Psoas muscle (tissue), 8 donors: ENCODE measurements at places on chromosomes 7 and 10. TPM values are rescaled to one million over a fixed set of nuclear protein-coding genes. Genes with fewer than 3 reads are reported as not detected.

DNA sequence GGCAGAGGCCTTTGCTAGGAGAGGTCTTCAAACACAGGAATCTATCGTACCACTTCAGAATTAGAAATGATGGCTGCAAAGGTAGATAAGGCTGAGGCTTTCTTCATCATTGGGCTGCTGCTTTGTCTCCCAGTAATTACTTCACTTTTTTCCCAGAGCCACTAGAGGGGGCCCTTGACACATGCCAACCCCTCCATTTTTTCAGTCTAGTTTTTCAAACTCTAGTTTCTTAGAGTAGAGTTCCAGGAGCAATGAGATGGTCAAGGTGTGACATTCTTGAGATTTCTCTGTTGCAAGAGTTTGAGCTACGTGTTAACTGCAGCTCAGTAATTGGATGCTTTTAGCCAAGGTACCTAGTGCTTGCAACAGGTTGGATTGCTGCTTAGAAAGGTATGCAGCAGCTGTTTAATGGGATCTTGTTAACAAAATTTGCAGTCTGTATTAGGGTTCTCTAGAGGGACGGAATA lies 33.8 kb upstream of the RBM20 start:
- no peak for DNase-seq
- H3K27ac ChIP-seq: peak overlapping the region; percentile 72
- no peak overlapping the region for H3K4me3 ChIP-seq
- H3K27me3 ChIP-seq: no peaks in the 10 kb centered on the region

- no peak overlapping the region for H3K4me3 ChIP-seq
- H3K36me3 ChIP-seq: no peaks in the 10 kb centered on the region
- DNase-seq: no peak
- H3K27me3 ChIP-seq: no peaks in the 10 kb centered on the region
Measured at GRCh38 chr7:106767498-106768323, 97.4 kb upstream of the PIK3CG start.

DNA sequence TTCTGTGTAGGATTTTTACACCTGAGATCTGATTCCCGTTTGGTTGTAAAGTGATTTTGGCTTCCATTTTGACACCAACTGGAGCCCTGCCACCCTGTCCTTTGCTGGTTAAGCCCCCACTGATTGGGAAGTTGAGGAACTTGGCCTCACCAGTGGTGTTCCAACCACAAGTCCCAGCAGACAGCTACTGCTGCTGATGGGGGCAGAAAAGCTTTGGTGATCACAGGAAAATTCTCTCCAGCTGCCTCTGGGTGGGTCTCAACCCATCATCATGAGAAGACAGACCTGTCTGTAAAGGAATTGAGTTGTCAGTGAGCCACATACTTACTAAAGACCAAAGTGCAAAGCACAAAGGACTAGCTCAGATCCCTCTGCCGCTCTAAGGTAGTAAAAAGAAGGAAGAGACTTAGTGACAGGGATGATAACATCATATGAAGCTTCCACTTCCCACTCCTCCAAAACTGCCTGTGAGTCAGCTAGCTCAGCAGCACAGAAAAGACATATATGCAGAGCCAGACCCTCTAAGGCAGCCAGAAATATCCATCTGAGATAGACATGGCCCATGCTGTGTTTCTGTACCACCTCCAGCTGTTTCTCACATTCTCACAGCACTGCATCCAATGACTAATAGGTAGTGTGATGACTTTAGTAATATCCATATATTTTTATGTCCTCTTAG lies 22.4 kb upstream of the LRRC17 start:
- H3K4me1 ChIP-seq: peaks cover 8% of the 10 kb centered on the region
- H3K4me3 ChIP-seq: no peak overlapping the region
- no peak for DNase-seq
- H3K27me3 ChIP-seq: no peaks in the 10 kb centered on the region
- no peaks in the 10 kb centered on the region for H3K36me3 ChIP-seq
- H3K27ac ChIP-seq: no peak overlapping the region

GRCh38 chr7:20454202-20454601 lies 123.5 kb downstream of the ITGB8 start:
- no peak overlapping the region for H3K27ac ChIP-seq
- no peaks in the 10 kb centered on the region for H3K36me3 ChIP-seq

- H3K27ac ChIP-seq: peak overlapping the region; percentile 16
- no peaks in the 10 kb centered on the region for H3K27me3 ChIP-seq
- H3K36me3 ChIP-seq: no peaks in the 10 kb centered on the region
- peaks cover 14% of the 10 kb centered on the region for H3K4me1 ChIP-seq
- no peak for DNase-seq
Measured at GRCh38 chr10:29681676-29682448, 47.1 kb upstream of the SVIL start.

GRCh38 chr10:18599392-18599791 lies 52.0 kb downstream of the NSUN6 start:
- no peaks in the 10 kb centered on the region for H3K4me1 ChIP-seq
- no peaks in the 10 kb centered on the region for H3K27me3 ChIP-seq
- peaks cover 14% of the 10 kb centered on the region for H3K36me3 ChIP-seq
- no peak overlapping the region for H3K27ac ChIP-seq
- H3K4me3 ChIP-seq: no peak overlapping the region

DNA sequence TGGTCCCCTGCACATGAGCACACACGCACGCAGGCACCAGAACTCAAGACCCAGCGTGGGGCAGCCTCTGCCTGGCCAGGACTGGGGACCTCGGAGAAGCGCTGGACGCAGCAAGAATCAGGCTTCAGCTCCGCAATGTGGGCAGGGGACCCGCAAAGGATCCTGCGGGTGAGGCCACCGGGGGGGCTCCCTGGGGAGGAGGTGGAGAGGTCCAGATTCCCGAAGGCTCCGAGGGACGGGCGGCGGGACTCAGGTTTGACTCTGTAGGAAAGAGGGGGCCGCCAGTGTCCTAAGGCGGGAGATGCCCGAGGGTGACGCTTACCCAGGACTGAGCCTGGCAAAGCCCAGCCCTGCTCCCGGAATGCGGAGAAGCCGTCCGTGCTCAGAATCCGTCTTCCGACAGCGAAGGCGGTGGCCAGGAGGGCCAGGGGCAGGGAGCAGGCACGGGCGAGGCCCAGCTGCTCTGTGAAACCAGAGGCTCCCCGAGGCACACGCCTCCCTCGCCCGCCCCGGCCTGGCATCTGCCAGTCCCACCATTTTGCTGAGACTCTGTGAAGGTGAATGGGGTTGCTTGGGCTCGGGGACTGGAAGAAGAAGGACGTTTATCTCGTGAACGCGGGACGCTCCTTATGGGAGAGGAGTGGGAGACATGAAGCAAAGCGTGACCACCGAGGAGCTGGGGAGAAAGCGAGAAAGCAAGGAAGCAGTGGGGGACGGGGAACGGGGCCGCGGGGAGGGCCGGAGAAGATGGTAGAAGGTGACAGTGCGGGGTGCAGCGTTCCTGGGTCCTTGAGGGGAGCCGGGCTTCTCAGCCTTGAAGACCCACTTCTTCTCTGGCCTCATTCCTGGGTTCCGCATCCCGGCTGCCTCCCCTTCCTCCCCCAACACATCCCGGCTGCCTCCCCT lies 489.2 kb downstream of the PTPRN2 start:
- no peaks in the 10 kb centered on the region for H3K27me3 ChIP-seq
- no peaks in the 10 kb centered on the region for H3K4me1 ChIP-seq
- no peak overlapping the region for H3K27ac ChIP-seq

DNA sequence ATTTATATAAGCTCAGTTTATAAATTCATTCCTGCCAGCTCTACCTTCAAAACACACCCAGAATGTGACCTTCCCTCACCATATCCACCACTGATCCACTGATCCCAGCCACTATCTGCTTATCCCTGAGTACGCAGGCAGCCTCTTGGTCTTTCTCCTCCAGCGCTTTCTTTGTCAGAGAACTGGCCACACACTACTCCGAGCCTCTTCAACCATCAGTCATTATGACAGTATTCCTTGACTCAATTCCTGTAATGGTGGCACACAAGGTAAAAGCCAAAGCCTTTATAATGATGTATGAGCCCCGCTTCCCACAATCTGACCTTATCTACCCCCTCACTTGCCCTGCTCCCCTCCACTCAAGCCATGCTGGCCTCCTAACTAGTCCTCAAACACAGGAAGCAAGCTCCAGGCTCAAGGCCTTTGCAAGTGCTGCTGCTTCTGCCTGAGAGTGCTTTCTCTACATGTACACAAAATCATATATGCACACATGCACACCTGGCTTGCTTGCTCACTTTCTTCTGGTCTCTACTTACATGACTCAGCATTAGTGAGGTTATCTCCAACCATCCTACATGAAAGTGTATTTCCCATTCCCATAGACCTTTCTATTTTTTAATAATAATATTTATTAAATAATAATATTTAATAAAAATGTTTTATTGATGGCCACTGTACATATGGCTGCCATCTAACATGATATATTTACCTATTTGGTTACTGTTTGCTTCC lies 150.4 kb upstream of the FEZF1 start:
- H3K4me3 ChIP-seq: no peak overlapping the region
- H3K27ac ChIP-seq: no peak overlapping the region
- no peaks in the 10 kb centered on the region for H3K4me1 ChIP-seq
- H3K36me3 ChIP-seq: no peaks in the 10 kb centered on the region

GRCh38 chr7:157189405-157189804 lies 50.7 kb downstream of the UBE3C start:
- H3K36me3 ChIP-seq: peaks cover 16% of the 10 kb centered on the region
- H3K27me3 ChIP-seq: no peaks in the 10 kb centered on the region
- H3K27ac ChIP-seq: no peak overlapping the region
- DNase-seq: no peak
- no peaks in the 10 kb centered on the region for H3K4me1 ChIP-seq
- H3K4me3 ChIP-seq: no peak overlapping the region

GRCh38 chr7:3162289-3162688 lies 118.6 kb upstream of the CARD11 start:
- no peak overlapping the region for H3K4me3 ChIP-seq
- DNase-seq: no peak
- no peaks in the 10 kb centered on the region for H3K4me1 ChIP-seq
- no peaks in the 10 kb centered on the region for H3K27me3 ChIP-seq

DNA sequence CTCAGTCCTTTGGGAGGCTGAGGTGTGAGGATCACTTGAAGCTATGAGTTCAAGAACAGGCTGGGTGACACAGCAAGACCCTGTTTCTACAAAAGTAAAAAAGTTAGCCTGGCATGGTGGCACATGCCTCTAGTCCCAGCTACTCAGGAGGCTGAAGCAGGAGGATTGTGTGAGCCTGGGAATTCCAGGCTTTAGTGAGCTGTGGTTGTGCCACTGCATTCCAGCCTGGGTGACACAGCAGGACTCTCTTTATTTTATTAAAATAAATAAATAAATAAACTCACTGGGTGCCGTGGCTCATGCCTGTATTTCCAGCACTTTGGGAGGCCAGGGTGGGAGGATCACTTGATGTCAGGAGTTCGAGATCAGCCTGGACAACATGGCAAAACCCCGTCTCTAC lies 607.9 kb downstream of the CALN1 start:
- H3K36me3 ChIP-seq: no peaks in the 10 kb centered on the region
- H3K4me3 ChIP-seq: no peak overlapping the region
- H3K27ac ChIP-seq: no peak overlapping the region
- DNase-seq: no peak
- H3K4me1 ChIP-seq: no peaks in the 10 kb centered on the region
- no peaks in the 10 kb centered on the region for H3K27me3 ChIP-seq

DNA sequence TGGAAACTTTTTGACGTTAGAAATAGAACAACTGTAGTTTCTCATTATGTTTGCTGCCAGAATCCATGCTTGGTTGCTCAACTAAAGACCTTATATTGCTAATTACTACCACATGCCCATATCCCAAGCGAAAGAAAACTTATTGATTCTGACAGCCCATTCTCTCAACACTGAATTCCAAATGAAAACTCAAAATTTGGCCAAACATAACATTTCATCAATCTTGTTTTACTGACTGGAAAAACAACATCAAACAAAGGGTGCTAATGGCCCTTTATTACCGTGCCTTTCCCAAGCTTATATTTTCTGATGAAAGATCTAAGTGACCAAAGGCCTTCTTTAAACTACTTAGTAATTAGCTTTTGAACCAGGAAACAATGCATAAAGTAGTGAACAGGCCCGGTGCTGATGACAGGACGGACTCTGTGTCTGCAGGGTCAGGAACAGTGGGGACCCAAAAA lies 531.8 kb downstream of the KCNMA1 start:
- no peaks in the 10 kb centered on the region for H3K27me3 ChIP-seq
- H3K27ac ChIP-seq: peak overlapping the region; percentile 27
- H3K4me3 ChIP-seq: no peak overlapping the region
- H3K4me1 ChIP-seq: no peaks in the 10 kb centered on the region
- DNase-seq: no peak
- no peaks in the 10 kb centered on the region for H3K36me3 ChIP-seq

GRCh38 chr7:68187532-68187931 lies 1190.9 kb downstream of the TYW1 start:
- H3K27me3 ChIP-seq: no peaks in the 10 kb centered on the region
- no peaks in the 10 kb centered on the region for H3K36me3 ChIP-seq
- no peak overlapping the region for H3K27ac ChIP-seq
- DNase-seq: no peak
- H3K4me1 ChIP-seq: no peaks in the 10 kb centered on the region

- no peaks in the 10 kb centered on the region for H3K4me1 ChIP-seq
- H3K4me3 ChIP-seq: no peak overlapping the region
- DNase-seq: no peak
- H3K36me3 ChIP-seq: no peaks in the 10 kb centered on the region
Measured at GRCh38 chr10:49163741-49164140, 24.4 kb downstream of the TMEM273 start.

- H3K27ac ChIP-seq: peak overlapping the region; percentile 76
- H3K27me3 ChIP-seq: no peaks in the 10 kb centered on the region
- H3K4me1 ChIP-seq: peaks cover 17% of the 10 kb centered on the region
Measured at GRCh38 chr10:122468926-122469781, 7.8 kb downstream of the HTRA1 start.

DNA sequence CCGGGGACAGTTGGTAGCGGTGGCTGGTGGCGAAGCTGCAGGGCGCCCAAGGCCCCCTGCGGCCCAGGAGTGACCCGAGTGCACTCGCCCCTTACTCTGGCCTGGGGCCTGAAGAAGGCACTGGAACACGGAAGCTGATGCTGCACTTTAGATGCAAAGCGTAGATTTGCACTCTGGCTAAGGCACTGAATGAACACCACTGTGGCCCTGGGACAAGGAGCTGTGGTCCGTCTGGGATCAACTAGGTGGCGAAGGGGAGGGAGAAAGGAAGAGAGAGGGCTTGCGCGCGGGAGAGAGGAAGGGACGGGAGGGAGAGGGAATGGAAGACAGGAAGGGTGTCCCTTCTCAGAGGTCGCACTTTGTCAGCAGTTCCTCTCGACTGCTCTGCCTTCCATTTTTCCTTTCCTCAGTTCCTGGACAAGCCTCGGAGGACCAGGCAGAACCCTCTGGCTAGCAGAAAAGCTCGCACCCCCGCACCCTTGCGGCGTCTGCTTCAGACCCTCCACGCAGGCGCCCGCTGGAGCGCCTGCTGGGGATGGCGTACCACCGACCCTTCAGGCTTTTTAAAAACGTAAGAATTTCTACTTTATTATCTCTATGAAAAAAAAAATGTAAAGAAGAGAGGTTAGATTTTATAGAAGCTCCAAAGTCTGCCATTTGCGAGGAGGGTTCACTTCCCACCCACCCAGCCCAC lies 1.2 kb downstream of the FERD3L start:
- H3K27ac ChIP-seq: no peak overlapping the region
- H3K36me3 ChIP-seq: no peaks in the 10 kb centered on the region
- H3K27me3 ChIP-seq: peaks cover 3% of the 10 kb centered on the region
- H3K4me3 ChIP-seq: peak overlapping the region; percentile 13

- no peaks in the 10 kb centered on the region for H3K4me1 ChIP-seq
- DNase-seq: no peak
- H3K36me3 ChIP-seq: no peaks in the 10 kb centered on the region
- H3K27me3 ChIP-seq: no peaks in the 10 kb centered on the region
Measured at GRCh38 chr7:66357087-66357486, 152.0 kb downstream of the TPST1 start.

The PCLO gene
- 0.46 TPM for total RNA-seq

The NEURL1 gene
- total RNA-seq: 33.6 TPM

The AGBL3 gene
- total RNA-seq: 1.1 TPM

The HABP2 gene
- total RNA-seq: 0.15 TPM

The NEUROG3 gene
- total RNA-seq: not detected

The ZNF727 gene
- 1.3 TPM for total RNA-seq

The BICC1 gene
- total RNA-seq: 6.3 TPM

The NRCAM gene
- 0.25 TPM for total RNA-seq

The CDHR1 gene
- not detected for total RNA-seq

The NYAP1 gene
- total RNA-seq: 0.10 TPM

The FBH1 gene
- 32.4 TPM for total RNA-seq

The EIF5AL1 gene
- 0.27 TPM for total RNA-seq
